CD4-positive, alpha-beta T cell treated with Interleukin-15 for 4 hours (primary cell): ENCODE measurements at places on chromosomes 2 and 18.
A peak's percentile ranks its signal among the peaks of the same experiment; 100 is the strongest.

DNA sequence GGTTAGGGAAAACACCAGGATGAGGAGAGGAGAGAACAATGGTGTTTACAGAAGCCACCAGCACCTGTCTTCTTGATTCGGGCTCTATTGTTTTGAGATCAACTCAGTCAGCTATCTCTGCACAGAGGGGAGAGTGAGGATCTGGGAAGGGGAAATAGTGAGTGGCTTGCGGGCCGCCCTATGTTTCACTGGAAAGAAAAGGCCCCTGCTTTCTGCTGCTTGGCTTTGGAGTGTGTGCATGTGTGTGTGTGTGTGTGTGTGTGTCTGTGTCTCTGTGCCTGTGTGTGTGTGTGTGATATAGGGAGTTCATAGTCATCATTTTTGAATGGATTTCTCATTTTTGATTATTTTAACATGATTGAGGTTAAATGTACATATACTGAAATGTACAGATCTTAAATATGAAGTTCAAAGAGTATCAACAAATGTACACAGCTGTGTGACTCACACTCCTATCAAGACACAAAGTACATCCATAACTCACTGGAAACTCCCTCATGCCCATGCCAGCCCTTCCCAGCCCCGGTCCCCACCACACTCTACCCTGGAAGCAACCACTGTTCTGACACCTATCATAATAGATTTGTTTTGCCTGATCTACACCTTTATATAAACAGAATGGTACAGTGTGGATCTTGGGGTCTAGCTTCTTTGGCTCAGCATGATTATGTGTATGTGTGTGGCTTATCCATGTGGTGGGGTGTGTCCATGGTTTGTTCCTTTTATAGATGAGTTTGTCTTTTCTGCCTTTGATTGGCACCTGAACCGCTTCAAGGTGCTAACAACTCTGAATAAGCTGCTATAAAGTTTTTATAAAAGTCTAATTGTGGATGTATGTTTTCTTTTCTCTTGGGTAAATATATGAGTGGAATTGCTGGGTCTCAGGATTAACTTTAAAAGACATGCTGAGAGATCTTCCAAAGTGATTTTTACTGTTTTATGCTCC lies 258.3 kb downstream of the SETBP1 start:
- no peak for DNase-seq

- no peak for DNase-seq
Observed at GRCh38 chr2:70368545-70368944, 66.7 kb upstream of the FAM136A start.

GRCh38 chr2:100293341-100294161 lies 28.8 kb downstream of the LONRF2 start:
- no peak for DNase-seq

DNA sequence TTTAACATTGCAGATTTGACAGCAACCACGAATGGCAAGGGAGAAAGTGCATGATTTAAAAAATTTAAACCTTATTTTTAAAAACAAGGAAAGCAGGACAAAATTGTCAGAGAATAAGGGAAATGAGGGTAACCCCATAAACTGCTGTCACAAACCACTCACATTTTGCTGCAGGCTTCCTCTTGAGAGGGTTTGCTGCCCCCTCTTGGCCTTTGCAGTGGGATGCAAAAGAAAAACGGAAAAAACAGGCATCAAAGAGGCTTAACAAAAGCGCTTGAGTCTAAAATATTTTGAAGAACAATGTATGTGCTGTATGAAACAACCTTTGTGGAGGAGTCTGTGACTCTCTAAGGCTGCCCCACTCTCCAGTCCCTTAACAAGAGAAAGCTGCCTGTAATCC lies 91.6 kb downstream of the TMX3 start:
- peak; percentile 7 for DNase-seq

DNA sequence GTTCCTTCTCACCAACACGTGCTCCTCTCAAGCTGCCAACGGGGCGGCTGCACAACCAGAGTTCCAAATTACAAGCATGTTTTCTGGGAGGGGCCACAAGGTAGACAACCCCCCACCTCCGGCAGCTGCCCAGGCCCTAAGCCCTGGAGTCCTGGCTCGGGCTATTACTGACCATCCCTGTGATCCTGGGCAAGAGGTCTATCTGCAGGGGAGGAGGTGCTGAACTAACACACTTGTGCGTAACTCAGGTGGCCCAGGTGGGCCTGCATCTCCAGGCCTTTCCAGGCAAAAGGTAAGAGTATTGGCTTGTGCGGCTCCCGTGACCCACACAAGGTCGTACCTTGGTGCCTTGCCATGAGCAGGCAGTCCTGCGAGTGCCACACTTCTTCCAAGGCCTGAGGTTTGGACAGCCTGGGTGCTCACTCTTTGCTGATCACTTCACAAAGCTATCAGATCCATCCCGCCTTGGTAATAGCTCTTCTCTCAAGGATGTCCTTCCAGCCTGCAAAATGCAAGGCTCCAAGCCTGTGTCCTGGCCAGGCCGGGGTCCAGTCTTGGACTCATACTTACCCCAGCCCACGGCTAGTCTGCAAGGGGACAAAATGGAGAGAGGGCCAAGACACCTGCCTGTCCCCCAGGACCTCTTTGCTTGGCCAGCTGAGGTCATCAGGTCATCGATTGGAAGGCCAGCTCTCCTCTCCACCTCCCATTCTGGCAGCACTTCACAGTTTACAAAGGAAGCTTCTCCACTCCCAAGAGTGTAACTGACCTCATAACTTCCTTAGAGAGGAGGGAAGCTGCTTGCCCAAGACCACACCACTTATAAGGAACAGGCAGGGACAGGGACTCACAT lies 33.9 kb downstream of the ADRA2B start:
- DNase-seq: no peak

DNA sequence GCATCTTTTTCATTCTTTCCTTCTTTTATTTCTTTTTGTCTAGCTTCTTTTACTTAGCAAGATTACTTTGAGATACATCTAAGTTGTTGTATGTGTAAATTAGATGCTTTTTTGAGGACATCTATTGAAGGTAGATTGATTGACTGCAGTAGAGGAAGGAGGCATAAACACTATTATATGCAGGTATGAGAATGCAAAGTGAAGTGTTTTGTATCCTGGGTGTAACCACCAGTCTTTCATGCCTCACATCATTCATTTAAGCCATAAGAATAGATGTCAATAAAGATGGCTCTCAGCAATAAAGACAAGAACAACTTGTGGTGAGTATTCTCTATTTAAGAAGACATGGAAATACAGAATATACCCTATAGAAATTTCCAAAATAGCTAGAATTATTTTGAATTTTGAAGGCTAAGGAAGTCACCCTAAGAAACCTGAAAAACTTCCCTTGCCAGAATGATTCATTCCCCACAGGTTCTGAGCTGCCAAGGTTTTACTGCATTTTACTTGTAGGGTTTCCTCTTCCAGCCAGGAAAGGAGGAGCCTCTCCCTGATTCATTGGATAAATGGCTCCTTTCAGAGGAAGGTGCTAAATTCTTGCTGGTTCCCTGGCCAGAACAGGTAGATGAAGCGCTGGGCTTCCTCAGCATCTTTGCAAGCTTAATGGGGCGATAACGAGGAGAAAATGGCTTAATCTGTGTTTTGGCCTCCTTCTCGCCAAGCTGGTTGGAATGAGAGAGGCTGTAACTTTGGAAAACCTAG lies 279.8 kb upstream of the SLC14A2 start:
- DNase-seq: no peak

DNA sequence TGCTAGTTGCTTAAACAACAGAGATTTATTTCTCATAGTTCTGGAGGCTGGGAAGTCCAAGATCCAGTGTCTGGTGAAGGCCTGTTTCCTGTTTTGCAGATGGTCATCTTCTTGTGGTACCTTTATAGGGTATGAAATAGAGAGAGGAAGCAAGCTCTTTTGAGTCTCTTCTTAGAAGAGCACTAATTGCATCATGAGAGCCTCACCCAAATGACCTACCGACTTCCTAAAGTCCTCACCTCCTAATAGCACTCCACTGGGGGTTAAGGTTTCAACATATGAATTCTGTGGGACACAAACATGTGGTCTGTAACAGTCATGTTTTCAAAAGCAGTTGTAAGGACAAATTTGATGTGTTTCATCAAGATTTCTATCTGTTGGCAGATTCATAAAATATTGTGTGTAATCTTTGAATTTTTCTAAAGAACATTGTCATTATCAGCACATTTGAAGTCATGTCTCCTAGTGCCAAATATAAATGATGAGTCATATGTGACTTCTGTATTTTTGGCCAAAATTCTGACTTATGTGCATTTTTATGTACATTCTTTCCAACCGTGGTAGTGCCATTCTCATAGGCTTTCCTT lies 45.3 kb downstream of the CD28 start:
- no peak for DNase-seq

DNA sequence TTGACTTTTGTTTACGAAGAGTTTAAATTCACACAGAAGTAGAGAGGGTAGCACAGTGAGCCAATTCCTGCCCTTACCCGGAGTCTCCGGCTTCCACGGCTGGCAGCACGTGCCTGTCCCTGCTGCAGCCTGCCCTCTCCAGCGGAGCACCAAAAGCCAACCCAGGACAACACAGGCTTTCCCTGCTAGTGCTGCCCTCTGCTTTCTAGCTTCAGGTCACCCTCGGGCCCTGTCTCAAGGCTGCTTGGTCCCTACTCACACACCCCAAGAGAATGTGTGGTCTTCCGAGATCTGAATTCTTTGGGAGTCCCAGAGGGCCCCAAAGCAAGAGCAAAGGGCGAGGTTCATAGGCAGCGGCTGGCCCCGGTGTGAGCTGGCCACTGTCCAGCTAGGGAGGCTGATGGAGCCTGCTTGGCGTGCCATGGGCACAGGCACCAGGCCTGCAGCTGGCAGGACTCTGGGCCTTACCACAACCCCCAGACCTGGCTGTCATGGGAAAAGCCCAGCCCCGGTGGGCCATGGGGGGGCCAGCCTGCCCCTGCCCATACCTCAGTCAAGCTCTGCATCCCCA lies 7.0 kb upstream of the HS6ST1 start:
- DNase-seq: no peak

DNA sequence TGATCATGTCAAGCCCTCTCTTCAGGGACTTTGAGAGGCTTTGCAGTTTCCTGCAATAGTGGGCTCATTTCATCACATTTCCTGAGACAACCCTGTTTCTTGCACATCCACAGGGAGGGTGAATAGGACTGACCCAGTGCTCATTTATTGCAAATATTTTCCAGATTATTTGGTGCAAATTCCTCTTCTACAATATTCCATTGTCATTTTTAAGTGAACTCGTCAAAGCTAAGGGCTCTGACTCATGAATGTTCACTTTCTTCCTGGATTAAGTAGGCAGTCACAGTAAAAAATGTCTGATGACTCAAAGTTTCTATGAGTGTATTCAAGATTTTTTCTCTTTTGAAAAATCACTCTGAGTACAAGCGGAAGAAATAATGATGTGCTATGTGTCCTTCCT lies 225.5 kb upstream of the GALNT5 start:
- DNase-seq: no peak

DNA sequence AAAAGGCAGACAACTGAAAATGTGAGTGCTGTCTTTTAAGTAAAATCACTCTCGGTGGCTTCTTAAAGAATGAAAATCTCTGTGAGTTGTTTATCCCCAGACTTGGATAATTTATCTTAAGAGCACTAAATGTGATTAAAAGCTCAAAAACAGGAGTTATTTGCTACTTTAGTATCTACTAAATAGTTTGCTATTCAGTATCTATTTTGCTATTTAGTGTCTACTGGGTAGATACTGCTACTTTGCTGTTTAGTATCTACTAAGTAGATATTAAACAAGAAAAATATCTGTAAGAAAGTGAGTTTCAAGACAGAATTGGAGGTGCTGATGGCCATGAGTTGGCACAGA lies 1.4 kb upstream of the KCNG3 start:
- no peak for DNase-seq

GRCh38 chr2:196640031-196640548 lies 575 bp downstream of the CCDC150 start:
- no peak for DNase-seq

GRCh38 chr18:22378672-22379282 lies 38.9 kb downstream of the CTAGE1 start:
- DNase-seq: peak; percentile 15

DNA sequence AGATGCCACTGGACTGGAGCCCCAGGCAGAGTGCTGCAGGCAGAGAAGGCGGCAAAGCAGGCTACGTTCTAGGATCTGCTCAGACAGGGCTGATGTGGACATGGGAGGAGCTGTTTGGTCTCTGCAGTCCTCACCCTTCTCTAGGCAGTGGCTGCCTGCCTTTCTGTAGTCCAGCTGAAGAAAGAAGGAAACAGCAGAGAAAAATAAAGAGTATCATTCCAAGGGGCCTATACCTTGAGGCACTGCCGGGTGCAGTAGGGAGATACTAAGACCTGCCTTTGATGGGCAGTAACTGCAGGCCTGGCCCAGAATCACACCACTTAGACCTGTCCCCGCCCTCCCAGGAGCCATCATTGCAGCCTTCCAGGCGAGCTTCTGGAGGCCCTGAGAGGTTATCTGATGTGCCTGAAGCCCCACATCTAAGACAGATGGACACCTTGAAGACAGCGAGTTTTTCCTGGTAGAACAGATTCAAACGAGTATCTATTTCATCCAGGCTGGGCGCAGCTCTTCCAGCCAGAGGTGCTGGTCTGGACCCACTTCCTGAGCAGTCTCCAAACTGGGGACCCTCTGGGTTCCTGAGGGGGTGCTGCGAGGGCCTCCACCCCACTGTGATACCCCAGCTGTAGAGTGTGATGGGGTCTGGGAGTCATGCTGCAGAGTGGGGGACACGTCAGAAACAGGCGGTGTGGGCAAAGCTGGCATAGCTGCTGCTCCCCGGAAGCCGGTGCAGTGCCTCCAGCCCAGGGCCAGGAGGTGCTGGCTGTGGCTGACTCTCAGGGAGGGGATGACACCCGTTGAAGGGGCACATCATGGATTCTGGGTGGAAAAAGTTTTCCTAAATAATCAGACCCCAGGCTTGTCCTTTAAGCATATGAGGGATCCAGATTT lies 87.3 kb upstream of the OTOS start:
- DNase-seq: no peak

DNA sequence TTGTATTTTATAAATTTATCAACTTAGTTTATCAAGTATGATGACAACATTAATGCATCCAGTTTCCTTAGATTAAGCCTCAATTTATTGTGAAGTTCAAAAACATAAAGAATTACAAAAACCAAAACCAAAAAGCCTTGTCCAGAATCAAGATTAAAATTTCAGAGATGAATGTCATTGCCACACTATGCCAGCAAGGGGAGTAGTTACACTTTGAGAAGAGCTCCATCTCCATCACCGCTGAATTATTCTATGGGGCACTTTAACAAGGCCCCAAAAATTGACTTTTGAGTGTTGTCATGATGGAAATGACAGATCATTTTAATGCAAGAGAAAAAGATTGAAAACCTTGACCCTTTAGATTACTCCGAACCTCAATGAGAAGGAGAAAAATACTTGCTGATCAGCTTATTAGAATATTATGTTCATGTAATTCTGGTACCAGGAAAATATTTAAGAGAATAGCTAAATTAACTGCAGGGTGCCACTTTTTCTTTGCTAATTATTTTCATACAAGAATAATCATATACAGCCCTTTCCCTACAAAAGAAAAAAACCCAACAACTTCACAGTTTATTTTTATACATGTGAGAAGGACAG lies 152.5 kb upstream of the AQP4 start:
- no peak for DNase-seq

- no peak for DNase-seq
Observed at GRCh38 chr2:3447789-3448317, 68.4 kb downstream of the TRAPPC12 start.

- DNase-seq: no peak
Observed at GRCh38 chr2:12321886-12322285, 394.9 kb upstream of the TRIB2 start.
